ENCODE measurements at places on chromosomes 5 and 9. TPM values are rescaled to one million over a fixed set of nuclear protein-coding genes. Genes with fewer than 3 reads are reported as not detected.

The SEMA6A gene
- not detected for total RNA-seq

The CCL28 gene
- total RNA-seq = 8.6 TPM

The FYB1 gene
- 84.2 TPM for total RNA-seq

The TEK gene
- not detected for total RNA-seq

GRCh38 chr5:402615-403359, 40.2 kb upstream of the EXOC3 start:
- H3K27ac ChIP-seq = no peak overlapping the region
- no peaks in the 10 kb centered on the region for H3K36me3 ChIP-seq
- no peak overlapping the region for H3K4me3 ChIP-seq
- no peak for DNase-seq

DNA sequence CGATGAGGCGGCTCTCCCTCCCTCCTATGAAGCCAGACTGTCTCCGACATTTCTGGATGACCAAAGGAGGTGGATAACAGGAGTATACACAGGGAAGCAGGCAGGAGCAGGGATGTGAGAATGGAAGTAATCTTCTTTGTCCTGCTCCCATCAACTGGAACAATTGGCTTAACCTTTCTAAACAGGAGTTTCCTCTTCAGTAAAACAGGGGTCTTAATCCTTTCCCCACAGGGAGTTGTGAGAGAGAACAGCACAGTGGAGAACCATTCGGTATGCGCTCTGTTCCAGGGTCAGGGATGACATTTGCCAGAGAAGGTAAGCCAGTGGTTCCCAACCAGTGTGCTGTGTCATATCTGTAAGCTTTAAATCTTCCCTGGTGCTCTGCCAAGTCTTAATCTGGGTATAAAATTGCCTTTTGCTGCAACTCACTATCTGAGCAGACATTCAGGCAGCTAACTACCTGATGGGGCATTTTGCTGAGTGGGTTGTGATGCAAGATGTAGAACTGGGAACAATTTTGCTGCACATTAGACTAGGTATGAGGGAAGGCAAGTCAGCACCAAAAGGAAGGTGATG, 294.8 kb upstream of the KIF2A start:
- no peak overlapping the region for H3K4me3 ChIP-seq
- DNase-seq = no peak
- H3K27ac ChIP-seq = no peak overlapping the region
- no peaks in the 10 kb centered on the region for H3K4me1 ChIP-seq
- no peaks in the 10 kb centered on the region for H3K36me3 ChIP-seq

DNA sequence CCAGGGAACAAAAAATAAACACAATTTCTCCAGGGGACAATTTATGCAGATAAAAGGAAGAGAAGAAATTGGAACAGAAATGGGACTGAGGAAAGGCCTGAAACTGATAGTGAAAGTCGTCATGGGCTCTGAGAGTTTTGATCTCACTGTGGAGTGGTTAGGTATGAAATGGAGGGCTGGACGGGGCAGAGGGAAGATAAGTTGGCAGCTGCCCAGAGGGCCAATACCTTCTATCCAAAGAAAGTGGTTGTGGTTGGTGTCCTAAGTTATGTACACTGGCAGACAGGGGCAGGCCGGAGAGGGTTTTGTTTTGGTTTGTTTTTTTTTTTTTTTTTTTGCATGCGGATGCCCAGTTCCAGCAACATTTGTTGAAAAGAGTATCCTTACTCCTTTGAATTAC, 46.1 kb downstream of the ZNF618 start:
- no peaks in the 10 kb centered on the region for H3K27me3 ChIP-seq
- DNase-seq = no peak
- no peaks in the 10 kb centered on the region for H3K4me1 ChIP-seq
- H3K27ac ChIP-seq = no peak overlapping the region
- no peaks in the 10 kb centered on the region for H3K36me3 ChIP-seq

GRCh38 chr9:4801156-4801555, 8.4 kb downstream of the RCL1 start:
- H3K4me3 ChIP-seq = no peak overlapping the region
- H3K4me1 ChIP-seq = peaks cover 5% of the 10 kb centered on the region
- no peaks in the 10 kb centered on the region for H3K36me3 ChIP-seq
- H3K27ac ChIP-seq = no peak overlapping the region

- peaks cover 4% of the 10 kb centered on the region for H3K4me1 ChIP-seq
- no peak overlapping the region for H3K4me3 ChIP-seq
- H3K27me3 ChIP-seq = no peaks in the 10 kb centered on the region
- H3K27ac ChIP-seq = no peak overlapping the region
- no peaks in the 10 kb centered on the region for H3K36me3 ChIP-seq
These were observed 141.5 kb downstream of the KDM4C start for GRCh38 chr9:6899274-6899673.

DNA sequence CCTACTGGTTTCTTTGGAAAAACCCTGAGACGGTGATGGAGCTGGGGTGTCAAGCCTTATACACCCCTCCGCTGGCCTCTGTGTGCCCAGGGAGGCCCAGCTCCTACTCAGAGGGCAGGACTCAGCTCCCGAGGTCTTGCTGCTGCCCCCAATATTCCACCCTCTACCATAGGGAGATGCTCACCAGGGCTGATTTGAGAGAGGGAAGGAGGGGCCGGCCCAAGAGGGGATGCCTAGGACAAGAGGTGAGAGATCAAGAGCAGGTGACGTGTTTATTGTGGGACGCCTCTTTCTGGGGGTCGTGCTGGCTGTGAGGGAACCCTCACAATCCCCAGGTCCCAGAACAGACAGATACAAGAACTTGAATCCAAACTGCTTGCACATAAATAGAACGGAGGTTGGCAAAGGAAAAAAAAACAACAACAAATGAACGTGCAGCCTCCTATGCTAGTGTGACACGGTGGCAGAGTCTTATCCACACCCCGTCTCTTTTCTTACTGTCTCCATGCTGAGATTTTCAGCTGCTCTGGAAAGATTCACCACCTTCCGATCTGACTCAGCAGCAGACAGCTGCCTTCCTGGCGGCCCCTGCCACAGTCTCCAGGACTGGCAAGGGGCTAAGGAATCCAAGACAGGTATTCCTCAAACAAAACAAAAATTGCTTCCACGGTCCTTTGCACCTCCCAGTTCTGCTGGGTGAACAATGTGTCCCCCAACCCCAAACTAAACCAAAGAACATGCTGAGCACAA, 22.3 kb downstream of the FABP6 start:
- H3K4me1 ChIP-seq = no peaks in the 10 kb centered on the region
- no peak overlapping the region for H3K27ac ChIP-seq
- no peaks in the 10 kb centered on the region for H3K27me3 ChIP-seq
- no peak overlapping the region for H3K4me3 ChIP-seq

DNA sequence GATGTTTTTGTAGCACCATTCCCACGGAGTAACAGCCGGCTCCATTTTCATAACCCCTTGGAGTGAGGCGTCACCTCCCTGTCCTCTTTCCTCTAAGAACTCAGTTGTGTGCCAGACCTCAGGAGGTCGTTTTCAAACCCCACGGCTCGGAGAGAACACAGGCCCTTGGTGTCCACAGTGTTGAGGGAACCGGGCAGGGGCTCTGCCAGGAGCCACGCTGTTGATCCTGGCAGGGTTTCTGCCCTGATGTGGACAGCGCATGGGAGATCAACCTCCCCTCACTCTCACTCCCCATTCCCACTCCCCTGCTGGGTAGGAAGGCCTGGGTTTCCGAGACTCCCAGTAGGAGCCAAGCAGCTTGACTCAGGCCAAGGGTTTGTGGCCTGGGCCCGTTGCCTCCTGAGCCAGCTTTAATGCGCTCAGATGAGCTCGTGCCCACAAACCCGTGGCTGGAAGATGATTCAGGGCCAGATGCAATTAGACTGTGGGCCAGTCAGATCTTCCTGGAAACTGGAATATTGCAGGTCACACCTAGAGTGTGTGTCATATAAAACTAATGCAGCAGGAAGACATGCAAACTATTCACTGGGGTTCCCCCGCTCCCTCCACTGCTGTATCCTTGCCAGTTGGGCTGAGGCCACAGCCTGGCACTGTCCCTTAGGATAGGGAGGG, 133.4 kb downstream of the SLC12A2 start:
- H3K4me1 ChIP-seq = no peaks in the 10 kb centered on the region
- no peak overlapping the region for H3K4me3 ChIP-seq
- H3K27ac ChIP-seq = no peak overlapping the region
- no peaks in the 10 kb centered on the region for H3K36me3 ChIP-seq
- H3K27me3 ChIP-seq = no peaks in the 10 kb centered on the region

The SGCD gene
- 0.11 TPM for total RNA-seq

Measured in CD8-positive, alpha-beta memory T cell (primary cell).